CD4-positive, alpha-beta T cell treated with Interferon alpha-2 for 1 hour (primary cell): ENCODE measurements at places on chromosomes 5 and 9.

GRCh38 chr5:149345892-149346222, 558 bp downstream of the GRPEL2 start:
- DNase-seq, result no peak

DNA sequence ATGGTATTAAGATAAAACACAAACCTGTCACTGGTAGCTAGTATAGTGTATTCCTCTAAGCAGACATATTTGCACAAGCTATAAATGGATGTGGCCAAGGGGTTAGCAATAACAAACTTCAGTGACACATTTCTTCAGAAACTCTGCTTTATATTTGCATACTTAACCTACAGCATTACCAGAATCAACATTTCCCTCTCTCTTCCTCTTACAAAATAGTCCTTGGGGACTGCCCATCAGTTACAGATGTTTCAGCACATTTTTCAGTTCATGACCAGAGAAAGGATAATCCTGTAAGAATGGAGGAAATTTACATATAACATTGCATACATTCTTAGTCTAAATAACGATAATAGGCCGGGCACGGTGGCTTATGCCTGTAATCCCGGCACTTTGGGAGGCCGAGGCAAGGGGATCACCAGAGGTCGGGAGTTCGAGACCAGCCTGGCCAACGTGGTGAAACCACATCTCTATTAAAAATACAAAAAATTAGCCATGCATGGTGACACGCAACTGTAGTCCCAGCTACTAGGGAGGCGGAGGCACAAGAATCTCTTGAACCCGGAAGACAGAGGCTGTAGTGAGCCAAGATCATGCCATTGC, 25.3 kb upstream of the SLC1A1 start:
- no peak for DNase-seq

- DNase-seq, result no peak
Measured at GRCh38 chr9:88577256-88578120, 42.5 kb downstream of the NXNL2 start.

DNA sequence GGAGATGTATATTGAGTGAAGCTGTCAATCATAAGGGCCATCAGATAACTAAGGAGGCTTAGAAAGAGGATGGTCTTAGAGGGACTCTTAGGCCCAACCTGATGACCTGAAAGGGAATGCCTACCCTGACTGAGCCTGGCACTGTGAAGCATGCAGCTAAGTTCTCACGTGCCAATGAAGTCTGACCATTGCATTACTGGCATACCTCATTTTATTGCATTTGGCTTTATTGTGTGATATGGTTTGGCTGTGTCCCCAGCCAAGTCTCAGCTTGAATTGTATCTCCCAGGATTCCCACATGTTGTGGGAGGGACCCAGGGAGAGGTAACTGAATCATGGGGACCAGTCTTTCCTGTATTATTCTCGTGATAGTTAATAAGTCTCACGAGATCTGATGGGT, 421.6 kb upstream of the SGCD start:
- no peak for DNase-seq

DNA sequence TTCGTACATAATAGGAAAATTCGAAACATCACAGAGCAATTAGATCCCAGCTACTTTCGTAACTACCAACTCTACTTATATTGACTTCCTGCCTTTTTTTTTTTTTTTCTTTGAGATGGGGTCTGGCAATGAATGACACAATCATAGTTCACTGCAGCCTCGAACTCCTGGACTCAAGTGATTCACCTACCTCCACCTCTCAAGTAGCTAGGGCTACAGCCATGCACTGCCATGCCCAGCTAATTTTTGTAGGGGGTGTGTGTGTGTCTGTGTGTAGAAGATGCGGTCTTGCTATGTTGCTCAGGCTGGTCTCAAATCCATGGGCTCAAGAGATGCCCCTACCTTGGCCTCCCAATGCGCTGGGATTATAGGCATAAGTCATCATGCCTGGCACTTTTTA, 5.8 kb upstream of the PAIP2 start:
- DNase-seq, result no peak

- DNase-seq, result no peak
Measured at GRCh38 chr9:101486693-101487442, 46.8 kb upstream of the RNF20 start.

GRCh38 chr9:18068900-18069299, 405.1 kb upstream of the ADAMTSL1 start:
- no peak for DNase-seq

GRCh38 chr5:98085593-98085992, 687.9 kb upstream of the RGMB start:
- no peak for DNase-seq

GRCh38 chr5:104111632-104112031, 549.0 kb upstream of the NUDT12 start:
- no peak for DNase-seq

DNA sequence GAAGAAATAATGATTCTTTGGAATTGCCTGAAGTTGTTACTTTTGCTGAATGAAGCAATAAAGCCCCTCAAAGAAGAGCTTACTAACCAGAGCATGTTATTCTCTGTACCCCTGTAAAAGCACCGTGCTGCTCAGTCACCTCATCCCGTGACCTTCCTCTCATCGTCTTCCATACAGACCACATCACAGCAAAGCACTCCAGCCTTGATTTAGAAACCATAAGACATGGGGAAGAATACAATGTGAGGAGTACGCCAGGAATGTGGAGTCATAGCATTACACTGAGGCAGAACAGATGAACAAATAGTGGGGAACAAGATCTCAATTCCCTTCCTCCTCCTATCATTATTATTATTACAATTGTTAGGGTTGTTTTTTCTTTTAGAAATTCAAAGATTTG, 49.1 kb downstream of the ERAP1 start:
- no peak for DNase-seq

DNA sequence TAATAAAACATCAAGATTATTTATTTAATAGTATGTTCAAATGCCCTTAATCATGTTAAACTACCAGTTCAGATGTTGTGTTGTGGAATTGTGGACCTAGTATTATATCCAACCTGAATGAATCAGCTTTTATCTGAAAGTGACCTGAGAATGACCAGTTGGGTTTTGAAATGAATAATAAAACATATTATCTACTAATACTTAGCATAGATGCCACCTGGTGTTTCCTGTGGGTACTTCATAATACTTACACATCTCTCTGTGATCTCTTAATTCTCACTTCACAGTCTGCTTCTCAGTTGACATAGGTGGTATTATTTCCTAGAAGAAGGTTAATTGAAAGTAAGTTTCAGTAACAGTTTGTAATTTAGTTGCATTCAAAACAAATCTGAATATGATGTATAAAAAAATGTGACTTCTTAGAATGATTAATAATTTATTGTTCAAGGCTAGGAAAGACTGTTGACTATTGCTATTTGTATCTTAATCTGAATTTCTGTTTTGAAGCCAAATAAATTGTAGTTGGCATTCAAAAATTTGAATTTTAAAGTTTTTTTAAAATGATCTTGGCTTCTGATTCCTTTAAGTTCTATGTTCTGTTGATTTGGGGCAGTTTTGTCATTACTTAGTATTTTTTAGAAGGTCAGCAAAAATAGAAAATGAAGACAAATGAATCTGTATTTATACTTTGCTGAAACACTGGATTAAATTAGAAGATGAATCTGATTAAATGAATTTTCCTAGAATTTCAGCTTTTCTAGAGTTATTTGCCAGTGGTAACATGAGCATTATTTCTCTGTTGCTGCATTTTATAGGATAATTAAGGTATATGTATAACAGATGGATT, 48.2 kb downstream of the KIF2A start:
- DNase-seq, result no peak

GRCh38 chr5:76278261-76278789, 124.8 kb upstream of the IQGAP2 start:
- DNase-seq, result no peak

GRCh38 chr9:118023644-118024043, 319.4 kb downstream of the TLR4 start:
- no peak for DNase-seq

- DNase-seq, result no peak
Measured at GRCh38 chr9:138078846-138079245, 201.3 kb downstream of the CACNA1B start.

GRCh38 chr5:163473635-163474243, 13.3 kb downstream of the HMMR start:
- DNase-seq, result no peak

GRCh38 chr5:178090856-178091255, 22.5 kb upstream of the N4BP3 start:
- DNase-seq, result no peak

- DNase-seq, result no peak
Measured at GRCh38 chr5:57324181-57324580, 150.3 kb downstream of the GPBP1 start.

- DNase-seq, result peak; percentile 55
Measured at GRCh38 chr9:113590991-113591898, 127.7 kb downstream of the RGS3 start.

GRCh38 chr9:130183133-130183762, 11.0 kb downstream of the NCS1 start:
- DNase-seq, result no peak

GRCh38 chr5:106241409-106241808, 1429.3 kb downstream of the EFNA5 start:
- DNase-seq, result no peak

DNA sequence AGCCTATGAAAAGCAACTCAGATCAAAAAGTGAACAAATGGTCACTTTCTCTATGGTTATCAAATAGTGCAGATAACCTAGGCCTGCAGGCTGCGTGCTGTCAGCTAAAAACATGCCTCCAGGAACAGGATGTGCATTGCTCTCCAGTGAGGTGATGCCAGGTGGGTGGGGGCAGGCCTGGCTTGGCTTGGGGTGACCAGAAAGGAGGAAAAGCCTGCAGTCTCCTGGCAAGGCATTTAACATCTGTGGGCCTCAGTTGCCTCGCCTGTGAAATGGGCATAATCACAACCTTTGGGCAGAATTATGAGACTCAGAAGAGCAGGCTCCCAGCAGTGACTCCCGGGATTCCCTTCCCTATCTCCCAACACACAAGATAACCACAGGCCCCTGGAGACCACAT, 135.9 kb downstream of the COL23A1 start:
- DNase-seq, result no peak

- no peak for DNase-seq
Measured at GRCh38 chr9:75491533-75491932, 398.9 kb upstream of the PCSK5 start.

DNA sequence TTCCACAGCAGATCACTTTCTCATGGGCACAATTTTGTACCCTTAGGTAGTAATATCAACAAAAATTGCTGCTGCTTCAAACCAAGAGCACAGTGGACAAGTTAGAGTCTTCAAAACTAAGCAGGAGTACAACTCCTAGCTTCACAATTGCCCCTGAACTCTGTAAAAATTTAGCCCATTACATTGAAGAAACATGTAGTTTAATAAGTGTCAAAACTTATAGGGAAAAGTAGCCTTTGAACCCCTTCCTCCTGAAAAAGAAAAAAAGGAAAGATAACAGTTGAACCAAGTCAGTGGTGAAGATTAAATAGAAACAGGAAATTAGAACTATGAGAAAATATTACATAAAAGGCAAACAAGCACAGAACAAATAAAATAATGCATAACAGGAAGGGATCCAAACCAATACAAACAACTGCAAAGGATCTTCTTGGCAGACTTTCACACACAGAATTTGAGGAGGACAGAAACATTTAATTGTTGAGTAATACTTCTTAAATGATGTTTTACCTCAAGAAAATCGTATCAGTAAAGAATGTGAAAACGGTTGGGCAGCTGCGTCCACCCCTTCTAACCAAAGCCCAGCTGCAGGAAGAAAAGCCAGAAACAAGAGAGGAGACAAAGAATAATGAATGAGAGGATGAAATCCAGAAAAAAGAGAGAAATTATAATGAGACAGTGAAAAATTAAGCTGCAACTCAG, 636.0 kb downstream of the NR2F1-AS1 start:
- DNase-seq, result no peak

DNA sequence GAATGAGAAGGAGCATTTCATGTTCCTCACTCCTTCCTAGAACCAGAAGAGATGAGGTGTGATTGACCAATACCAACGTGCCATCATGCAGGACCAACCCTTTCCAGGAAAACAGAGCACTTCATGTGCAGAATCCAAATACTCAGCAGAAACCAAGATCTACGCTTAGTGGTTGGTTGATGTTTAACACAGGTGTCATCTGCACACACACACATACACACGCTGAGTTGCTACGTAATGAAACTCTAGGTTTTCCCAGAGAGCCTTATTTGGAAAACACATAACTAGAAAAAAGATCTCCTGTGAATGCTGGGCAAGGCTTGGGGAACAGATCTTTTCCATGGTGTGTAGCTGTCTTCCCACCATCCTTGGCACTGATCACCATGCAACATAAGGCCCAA, 21.1 kb upstream of the ZNF622 start:
- no peak for DNase-seq

GRCh38 chr5:6410421-6410820, 32.1 kb upstream of the MED10 start:
- DNase-seq, result no peak

DNA sequence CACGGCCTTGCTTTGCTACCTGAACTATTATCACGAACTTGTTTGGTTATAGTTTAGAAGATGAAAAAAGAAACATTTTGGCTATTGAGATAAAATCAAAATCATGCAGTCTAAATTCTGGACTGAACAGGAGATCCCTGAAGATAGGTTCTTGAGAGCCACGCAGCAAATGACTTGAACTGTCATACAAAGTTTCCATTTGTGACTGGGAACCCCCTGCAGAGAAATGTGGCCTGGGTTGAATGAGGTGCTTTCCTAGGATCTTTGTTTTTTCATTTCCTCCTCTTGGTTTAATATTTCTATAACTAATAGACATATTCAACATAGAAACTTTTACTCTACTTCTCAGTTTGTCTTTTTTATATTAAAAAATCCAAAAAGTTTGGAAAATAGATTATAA, 184.7 kb upstream of the TRPM3 start:
- DNase-seq, result no peak

- no peak for DNase-seq
Measured at GRCh38 chr9:135263511-135263910, 176.0 kb downstream of the OLFM1 start.

DNA sequence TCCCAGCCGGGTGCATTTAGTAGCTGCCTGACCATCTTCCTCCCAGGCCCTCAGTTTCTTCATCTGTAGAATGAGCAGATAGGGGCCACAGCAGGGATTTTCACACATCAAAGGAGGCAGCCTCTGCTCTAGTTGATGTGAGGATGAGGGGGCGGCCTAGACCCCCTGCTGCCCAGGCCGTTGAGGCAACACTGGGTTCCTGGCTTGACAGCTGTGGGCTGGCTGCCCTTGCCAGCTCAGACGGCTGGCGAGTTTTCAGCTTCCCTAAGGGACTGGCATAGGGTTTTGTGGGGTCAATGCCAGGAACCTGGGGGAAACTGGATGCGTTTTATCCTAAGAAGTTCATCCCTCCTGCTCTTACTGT, 49.6 kb downstream of the NDST1 start:
- DNase-seq, result no peak

DNA sequence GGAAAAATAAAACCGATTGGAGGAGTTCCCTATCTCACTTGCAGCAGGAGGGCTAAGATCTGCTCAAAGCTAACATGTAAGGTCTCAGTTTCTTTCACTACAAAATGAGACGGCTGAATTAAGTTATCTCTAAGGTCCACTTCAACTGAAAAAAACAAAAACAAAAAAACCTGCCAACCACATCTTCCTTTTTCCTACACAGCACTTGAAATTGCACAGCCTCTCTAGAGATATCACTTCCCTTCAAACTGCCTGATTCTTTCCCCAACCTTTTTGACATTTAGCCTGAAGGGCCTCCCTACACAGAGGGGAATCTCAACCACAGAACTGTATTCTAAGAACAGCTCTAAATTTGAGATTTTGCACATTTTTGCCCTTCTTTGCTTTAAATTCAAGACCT, 227.9 kb upstream of the TARS1 start:
- no peak for DNase-seq

- no peak for DNase-seq
Measured at GRCh38 chr5:169850409-169850808, 129.9 kb downstream of the INSYN2B start.

- no peak for DNase-seq
Measured at GRCh38 chr5:153896117-153896516, 142.6 kb downstream of the FAM114A2 start.
